ENCODE measurements at places on chromosomes 12 and 14. TPM values are rescaled to one million over a fixed set of nuclear protein-coding genes. Genes with fewer than 3 reads are reported as not detected.

RNASE3 gene
- total RNA-seq = not detected

DNA sequence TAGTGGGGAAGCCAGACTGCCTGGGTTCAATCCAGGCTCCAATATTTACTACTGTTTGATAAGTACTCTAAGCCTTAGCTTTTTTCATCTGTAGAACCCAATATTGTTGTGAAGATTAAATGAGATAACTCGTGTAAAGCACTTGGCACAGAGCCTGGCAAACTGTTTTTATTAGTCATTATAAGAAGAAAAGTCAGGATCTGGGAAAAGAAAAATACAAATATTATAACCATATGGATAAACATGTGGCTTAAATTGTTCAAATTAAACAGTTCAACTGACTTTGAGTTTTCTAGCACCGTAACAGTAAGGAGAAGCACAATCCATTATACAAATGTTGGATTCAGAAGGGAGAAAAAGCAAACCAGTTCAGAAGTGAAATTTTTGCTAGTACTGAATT is 22.0 kb upstream of the CDK17 start:
- DNase-seq = no peak

DNA sequence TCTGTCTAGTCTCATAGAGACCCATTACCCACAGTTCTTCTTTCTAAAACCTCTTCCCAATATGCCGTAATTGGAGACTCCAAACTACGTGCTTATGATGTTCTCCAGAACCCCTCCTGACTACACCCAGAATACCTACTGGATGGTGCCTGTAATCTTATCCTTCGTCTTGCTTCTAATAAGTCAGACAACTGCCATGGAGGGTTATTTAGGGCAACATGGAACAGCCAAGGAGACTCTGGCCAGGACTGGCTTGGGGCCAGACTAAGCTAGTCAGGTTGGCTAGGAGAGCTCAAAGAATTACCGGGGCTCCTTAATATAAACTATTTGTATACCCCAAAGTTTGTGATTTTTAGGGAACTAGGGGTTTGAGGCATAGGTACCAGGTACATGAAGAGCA is 6.8 kb downstream of the PFKM start:
- DNase-seq = no peak

KRT80 gene
- total RNA-seq = 0.11 TPM

DNA sequence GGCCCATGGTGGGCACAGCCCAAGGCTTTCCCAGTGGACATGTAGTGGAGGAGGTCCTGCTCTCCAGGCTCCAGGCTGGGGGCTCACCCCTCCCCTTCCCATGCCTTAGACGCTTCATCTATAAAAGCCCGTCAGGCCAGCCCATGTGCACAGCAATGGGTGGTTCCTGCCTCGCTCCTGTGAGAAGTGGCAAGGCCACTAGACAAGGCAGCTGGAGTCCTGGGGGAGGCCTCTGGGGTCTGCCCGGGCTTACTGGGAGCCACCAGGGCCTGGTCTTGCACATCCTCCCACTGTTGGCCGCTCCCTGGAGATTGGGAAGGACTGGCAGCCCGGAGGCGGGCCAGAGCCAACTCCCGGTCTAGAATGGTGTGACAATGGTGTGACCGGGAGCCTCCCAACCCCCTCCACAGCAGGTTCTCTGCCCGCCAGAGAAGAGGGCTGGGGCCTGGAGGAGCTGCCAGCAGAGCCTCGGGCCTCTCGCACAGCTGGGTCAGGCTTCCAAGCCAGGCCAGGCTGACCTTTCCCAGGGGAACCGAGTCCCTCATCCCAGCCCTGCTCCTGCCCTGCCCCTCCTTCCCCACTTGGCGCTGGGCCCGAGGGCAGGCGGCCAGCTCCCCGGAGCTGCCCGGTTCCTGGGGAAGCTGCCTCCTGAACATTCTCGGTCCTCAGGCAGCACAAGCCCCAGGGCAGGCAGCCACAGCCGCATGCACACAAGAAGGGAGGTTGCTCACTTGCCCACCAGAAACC is 97.9 kb downstream of the RFLNA start:
- DNase-seq = peak; percentile 89

GRCh38 chr12:17062267-17063036 is 456.5 kb upstream of the LMO3 start:
- DNase-seq = no peak

SAMD15 gene
- total RNA-seq = 2.0 TPM

All from SK-MEL-5 (cell line).